ENCODE measurements at places on chromosomes 13 and 19.

- no peak for DNase-seq
Observed at GRCh38 chr19:40601134-40601974, at the start of gene LTBP4. LTBP4 (plus strand) TSS chr19:40601369; CDS start chr19:40601388, 19 bp downstream.

DNA sequence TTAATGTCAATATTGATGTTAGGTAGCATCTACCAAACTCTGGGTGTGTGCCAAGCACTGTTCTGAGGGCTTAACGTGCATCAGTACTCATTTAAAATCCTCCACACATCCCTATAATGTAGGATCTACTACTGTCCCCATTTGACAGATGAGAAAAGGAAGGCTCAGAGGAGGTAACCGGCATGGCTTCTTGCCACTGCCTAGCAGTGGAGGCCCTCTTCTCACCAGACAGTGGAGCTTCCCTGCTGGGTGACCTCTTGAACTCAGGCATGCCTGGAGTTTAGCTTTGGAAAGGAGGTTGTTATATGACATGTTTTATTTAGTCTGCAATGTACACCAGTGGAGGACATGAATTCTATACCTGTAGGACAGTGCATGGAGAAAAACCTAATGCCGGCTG lies 2.1 kb downstream of the SPATA13 start:
- DNase-seq, result no peak

DNA sequence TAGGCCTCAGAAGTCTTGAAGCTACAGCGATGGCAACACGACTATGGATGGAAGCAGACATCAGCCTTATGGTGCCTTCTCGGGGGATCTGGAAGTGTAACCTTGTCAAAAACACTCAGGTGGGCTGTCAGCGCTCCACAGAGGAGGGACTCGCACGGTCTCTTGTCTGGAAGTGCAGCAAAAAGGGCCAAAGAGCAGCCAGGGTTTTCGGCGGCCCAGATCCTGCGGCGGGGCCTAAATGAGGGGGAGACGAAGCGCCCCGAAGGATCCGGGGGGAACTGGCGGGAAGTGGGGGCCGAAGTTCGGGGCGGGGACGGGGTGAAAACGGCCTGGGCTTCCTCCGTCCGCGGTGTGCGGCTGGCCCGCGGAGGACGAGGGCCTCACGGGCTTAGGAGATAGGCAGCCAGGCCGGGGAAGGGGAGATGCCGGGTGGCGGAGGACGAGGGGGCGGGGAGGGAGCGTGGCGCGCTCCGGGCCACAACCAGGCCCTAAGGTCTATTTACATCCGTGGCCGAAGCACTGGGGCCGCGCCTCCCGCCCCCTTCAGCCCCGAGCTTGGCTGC lies 637 bp downstream of the RANBP3 start:
- DNase-seq, result no peak

DNA sequence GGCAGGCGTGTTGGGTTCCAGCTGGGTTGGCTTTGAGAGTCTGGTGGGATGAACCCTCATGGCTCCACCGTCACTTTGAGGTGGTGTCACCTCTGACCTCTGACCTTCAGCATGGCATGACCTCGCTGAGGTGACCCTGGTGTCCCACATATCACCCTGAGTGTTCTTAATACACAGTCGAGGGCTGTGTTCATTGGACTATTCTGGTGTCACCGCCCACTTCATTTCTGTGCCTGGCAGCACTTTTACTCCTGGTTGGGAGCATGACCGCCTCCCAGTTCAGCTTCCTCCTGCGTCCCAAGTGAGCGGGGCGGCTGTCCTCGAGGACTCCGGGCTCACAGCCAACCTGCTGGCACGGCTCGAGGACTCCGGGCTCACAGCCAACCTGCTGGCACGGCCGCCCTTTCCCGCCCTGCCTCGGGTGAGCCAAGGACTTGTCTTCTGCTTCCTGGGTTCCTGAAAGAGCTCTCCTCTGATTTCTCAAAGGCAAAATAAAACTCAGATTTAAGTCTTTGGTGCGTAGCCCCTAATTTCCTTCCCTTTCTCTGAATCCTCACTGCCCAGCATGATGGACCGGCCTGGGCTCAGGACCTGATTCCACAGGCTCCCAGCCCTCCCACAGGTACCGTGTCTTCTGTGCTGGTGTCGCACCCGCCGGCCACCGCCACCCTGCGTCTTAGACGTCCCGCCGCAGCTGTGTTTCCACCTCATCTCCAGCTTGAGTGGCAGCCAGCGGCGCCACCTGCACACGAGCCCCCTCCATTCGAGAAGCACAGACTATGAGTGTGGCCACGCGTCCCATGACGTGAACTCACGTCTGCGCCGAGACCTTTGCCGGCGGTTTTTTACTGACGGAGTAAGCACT lies 10.4 kb downstream of the ATP4B start:
- no peak for DNase-seq

DNA sequence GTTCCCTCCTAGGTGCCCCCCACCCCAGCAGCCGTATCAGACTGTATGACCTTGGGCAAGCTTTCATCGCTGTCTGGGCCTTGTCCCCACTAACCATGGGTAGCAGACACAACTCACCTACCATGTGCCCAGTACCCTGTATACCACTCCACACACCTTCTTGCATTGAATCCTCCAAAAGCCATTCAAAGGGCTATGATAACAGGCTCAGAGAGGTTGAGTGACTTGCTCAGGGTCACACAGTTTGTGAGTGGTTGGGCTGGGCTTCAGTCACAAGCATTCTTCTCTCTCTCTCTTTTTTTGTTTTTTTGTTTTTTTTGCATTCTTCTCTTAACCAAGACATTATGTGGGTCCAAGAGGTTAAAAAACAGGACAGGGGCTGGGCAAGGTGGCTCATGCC lies 2.6 kb downstream of the RASAL3 start:
- DNase-seq, result no peak

DNA sequence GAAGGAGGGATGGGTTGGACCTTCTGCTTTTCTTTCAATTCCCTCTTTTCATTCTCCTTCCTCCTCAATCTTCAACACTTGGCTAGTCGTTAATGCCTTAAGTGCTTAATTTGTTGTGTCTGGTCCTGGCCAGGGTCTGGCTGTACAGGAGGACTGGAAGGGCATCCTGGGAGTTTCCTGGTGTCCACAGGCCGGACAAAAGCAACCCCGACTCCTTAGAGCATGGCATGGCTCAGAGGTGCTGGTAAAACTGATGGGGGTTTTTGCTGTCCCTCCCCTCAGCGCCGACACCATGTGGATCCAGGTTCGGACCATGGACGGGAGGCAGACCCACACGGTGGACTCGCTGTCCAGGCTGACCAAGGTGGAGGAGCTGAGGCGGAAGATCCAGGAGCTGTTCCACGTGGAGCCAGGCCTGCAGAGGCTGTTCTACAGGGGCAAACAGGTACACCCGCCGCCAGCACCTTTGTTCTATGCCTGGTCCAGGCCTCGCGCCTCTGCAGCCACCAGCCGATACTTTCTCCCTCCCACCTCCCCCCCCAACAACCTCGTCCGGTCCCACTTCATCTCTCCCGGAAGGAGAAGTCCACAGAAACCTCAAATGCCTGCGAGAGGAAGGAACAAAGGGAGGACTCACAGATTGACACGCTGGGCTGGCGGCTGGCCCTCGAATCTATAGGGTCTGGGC lies 1.4 kb downstream of the UHRF1 start:
- no peak for DNase-seq

GRCh38 chr13:111385183-111385857 lies 64.9 kb downstream of the TEX29 start:
- DNase-seq, result no peak

DNA sequence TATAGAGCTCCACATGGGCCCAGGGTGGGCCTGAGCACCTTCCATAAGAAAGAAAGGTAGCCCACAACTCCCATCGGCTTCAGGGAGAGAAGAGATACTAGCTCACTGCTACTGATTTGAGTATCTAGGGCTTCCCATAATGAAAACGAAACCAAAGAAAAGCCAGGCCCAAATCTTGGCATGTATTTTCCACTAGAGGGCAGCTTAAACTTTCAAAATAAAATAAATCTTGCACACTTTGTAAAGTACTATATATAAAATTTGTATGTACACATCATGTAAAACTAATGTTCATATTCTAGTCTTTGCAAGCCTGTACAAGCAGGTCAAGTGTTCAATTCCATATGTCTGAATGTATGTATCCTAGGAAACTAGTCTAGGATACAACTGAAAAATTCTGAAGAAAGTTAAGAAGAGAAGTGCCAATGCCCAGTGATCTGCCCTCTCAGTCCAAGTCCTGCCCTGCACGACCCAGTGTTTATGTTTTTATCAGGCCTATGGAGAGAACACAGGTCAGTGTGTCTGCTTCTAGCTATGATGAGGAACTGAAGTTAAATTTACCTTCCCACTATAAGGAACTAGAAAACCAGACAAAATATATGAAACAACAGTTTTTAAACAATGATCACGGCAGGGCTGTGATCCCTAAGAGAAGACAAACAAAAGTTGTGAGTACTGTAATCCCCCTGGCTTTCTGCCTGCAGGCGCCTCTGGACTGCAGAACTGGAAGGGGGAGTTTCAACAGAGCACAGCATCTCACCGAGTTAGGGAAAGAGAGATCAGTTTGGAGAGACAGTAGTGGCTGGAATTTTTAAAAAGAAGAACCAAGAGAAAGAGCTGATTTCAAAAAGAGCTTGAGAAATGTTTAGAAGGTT lies 475.7 kb downstream of the UQCRFS1 start:
- DNase-seq, result no peak

- no peak for DNase-seq
Observed at GRCh38 chr19:30567536-30568232, 195.5 kb downstream of the ZNF536 start.

GRCh38 chr13:100100115-100100879 lies 11.4 kb downstream of the PCCA start:
- DNase-seq, result no peak

DNA sequence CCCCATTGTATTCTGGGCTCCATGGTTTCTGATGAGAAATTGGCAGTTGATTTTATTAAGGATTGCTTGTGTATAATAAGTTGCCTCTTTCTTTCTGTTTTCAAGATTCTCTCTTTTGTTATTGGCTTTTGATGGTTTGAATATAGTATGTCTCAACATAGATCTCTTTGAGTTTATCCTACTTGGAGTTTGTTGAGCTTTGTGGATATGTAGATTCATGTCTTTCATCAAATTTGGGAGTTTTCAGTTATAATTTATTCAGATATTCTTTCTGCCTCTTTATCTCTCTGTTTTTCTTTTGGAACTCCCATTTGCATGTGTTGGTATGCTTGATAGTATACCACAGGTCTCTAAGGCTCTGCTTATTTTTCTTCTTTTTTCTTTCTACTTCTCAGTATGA lies 296.6 kb downstream of the ATP8A2 start:
- DNase-seq, result no peak

- no peak for DNase-seq
Observed at GRCh38 chr13:73767191-73767741, 366.9 kb downstream of the KLF12 start.

DNA sequence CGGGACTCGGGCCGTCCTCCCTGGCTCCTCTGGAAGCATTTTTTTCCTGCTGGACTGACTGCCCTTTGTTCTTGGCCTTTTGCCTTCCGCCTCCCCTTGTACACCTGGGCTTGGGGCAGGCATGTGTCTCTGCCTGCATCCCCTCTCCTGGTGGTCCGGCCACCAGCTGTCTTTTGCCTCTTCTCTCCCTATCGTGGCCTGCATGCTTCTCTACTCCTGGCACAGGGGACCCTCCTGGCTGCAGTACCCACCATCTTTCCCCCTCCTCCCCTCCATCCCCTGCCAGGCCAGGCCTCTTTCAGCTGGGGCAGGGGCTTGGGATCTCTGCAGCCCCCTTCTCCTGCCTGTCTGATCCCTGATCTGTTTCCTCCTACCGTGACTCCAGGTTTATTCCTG lies 12.1 kb downstream of the WTIP start:
- no peak for DNase-seq

- no peak for DNase-seq
Observed at GRCh38 chr13:21150013-21150412, 26.3 kb downstream of the SKA3 start.

GRCh38 chr13:30755678-30756077 lies 20.3 kb downstream of the ALOX5AP start:
- DNase-seq, result no peak

DNA sequence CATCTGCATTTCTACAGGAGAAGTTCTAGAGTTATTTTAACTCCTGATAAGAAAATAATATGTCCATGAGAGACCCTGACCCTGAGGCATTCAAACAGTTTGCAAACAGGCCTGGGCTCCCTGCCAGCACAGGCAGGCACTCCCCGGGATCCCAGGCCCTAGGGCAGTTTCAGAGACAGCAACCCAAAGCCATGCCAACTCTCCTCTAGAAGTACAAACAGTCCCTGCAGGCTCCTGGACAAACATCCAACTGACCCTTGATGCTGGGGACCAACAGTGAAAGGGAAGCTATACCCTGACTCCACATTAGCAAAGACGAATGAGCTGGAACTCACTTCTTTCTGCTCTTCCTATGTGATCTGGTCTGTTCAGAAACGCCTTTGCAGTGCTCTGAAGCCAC lies 44.8 kb downstream of the CCDC70 start:
- DNase-seq, result no peak

- DNase-seq, result no peak
Observed at GRCh38 chr13:27012482-27013197, 159.0 kb downstream of the USP12 start.

- no peak for DNase-seq
Observed at GRCh38 chr19:39676004-39676403, 20.3 kb downstream of the LGALS16 start.

- DNase-seq, result no peak
Observed at GRCh38 chr19:45200568-45200967, 22.0 kb downstream of the BLOC1S3 start.

DNA sequence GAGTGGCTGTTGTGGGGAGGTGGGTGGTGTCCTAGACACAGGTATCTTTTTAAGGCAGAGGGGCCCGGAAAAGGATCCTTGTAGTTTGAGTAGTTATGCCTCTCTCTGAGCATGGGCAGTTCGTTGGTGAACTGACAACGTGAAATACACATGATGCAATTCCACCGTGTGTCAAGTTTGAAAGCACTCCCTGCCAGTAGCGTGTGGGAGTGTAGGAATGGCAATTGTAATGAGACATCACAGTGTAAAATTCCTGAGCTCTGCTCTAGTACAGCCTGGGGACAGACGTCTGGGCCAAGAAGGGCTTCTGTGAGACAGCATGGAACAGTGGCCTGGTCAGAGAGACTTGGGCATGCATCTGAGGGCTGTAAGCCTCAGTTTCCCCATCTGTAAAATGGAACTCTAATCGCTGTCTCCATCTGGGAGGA lies 10.4 kb upstream of the ASF1B start:
- DNase-seq, result no peak

- no peak for DNase-seq
Observed at GRCh38 chr19:35178701-35179100, 24.2 kb downstream of the FXYD5 start.

- no peak for DNase-seq
Observed at GRCh38 chr19:35240327-35240726, 8.5 kb upstream of the LSR start.
